Nucleus accumbens (tissue), 56 donors: ENCODE measurements at places on chromosomes 7 and 10.

GRCh38 chr7:7720193-7720592 lies 1.8 kb upstream of the RPA3 start:
- DNase-seq: no peak

- no peak for DNase-seq
Observed at GRCh38 chr7:2959828-2960599, 83.7 kb downstream of the CARD11 start.

DNA sequence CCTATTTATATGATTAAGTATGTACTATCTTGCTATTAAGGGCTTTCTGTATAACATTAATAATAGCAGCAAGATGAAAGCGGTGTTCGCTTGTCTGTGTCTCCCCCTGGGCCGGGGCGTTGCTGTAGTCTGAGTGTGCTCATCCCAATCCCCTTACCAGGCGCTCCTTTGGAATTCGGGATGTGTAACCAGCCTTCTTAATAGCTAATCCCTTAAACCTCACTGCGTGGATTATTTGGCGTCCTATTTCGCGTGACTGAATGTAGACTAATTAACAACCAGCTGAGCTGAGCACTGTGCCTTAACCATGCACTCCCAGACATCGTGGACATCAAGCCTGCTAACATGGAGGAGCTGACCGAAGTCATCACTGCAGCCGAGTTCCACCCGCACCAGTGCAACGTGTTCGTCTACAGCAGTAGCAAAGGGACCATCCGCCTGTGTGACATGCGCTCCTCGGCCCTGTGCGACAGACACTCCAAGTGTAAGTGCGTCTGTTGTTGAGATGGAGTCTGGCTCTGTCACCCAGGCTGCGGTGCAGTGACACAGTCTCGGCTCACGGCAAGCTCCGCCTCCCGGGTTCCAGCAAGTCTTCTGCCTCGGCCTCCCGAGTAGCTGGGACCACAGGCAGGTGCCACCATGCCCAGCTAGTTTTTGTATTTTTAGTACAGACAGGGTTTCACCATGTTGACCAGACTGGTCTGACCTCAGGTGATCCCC lies 36.6 kb downstream of the BNIP3 start:
- DNase-seq: no peak

DNA sequence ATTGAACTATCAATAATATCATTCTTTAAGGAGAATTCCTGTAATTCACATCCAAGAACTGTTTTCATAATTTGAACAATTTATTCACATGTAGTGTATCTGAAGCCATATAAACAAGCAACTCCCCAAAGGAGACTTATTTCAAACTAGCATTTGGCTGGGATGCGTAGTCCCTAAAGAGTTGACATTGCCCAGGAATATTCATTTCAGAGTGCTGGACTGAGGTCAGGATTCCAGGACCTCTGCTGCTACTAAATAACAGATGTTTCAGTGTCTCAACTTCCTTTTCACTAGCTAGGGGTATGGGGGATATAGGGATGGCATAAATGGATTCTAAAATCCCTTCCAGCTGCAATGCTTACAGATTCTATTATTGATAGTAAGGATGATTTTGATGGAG lies 177.0 kb downstream of the TSPAN12 start:
- DNase-seq: no peak

DNA sequence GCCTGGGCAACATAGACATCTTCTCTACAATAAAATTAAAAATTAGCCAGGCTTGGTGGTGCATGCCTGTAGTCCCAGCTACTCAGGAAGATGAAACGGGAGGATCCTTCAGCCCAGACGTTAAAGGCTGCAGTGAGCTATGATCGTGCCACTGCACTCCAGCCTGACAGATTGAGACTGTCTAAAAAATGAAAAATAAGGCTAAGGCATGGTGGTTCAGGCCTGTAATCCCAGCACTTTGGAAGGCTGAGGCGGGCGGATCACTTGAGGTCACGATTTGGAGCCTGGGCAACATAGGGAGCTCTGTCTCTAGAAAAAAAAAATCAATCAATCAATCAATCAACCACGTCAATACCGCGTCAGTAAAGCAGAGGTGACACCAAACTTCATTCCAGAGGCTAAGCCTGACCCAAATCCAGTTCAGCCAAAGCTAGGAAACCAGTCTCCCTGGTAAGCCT lies 31.1 kb downstream of the MRPS24 start:
- DNase-seq: no peak

- DNase-seq: no peak
Observed at GRCh38 chr10:129472696-129473555, 5.9 kb downstream of the MGMT start.

- DNase-seq: no peak
Observed at GRCh38 chr7:155948845-155949244, 136.6 kb upstream of the SHH start.

DNA sequence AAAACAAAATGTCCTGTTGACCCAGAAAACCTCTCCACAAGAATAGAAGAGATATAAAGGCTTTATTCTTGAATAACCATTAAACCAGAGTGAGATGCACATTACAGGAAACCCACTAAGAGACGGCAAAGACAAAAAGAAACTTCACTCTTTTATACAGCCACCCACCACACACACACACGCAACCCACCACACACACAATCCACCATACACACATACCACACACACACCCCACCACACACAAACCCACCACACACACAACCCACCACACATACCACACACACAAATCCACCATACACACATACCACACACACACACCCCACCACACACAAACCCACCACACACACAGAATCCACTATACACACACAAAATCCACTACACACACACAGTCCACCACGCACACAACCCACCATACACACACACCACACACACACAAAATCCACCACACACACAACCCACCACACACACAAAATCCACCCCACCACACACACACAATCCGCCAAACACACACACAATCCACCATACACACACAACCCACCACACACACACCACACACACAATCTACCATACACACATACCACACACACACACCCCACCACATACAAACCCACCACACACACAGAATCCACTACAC lies 9.5 kb upstream of the REPIN1 start:
- DNase-seq: no peak

DNA sequence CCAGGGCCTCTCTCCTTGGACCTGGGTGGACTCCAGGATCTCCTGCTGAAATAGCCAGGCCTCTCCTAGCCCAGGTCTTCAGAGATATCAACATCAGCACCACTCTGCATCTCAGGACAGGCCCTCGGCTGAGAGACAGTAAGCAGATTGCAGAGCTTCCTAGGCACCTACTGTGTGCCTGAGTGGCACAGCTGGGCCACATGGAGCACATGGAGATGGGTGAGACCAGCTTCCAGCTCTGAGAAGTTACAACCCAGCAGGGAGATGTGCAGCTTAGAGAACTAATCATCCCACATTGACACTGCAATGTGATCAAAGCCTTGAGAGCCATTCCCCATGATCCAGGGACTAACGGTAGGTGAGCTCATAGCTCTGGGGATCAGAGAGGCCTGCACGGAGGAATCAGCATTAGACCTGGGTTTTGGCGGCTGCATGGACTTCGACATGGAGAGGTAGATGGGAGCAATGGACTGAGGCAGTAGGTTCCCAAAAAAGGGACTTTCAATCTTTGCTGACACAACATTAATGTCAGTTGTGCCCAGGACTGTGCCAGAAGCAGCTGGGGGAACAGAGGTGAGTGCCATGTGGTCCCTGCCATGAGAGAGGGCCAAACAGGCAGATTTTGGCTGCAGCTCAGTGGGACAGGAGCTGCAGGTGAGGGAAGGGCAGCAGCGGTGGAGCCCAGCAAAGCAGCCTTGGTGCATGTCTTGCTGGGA lies 76.0 kb upstream of the LEP start:
- DNase-seq: no peak

DNA sequence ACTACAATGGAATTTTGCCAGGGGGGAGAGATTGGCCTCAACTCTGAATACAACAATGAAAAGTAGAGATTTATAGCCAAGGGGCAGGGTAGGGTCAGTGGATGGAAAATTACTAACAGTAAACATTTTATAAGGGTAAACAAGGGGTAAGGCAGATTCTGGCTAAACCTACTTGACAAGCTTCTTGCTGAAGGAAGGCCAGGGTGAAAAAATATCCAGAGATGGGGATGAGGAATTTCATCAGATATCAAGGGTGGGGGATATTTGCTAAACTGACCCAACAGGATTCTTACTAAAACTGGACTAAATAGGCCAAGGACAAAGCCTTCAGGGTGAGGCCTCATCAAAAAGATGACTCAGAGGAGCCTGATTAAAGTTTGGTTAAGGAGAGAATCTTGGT lies 156.3 kb downstream of the RTKN2 start:
- DNase-seq: no peak

- no peak for DNase-seq
Observed at GRCh38 chr7:32221056-32221455, 150.8 kb upstream of the PDE1C start.

GRCh38 chr10:72375173-72375572 lies 20.5 kb upstream of the DNAJB12 start:
- peak; percentile 12 for DNase-seq

DNA sequence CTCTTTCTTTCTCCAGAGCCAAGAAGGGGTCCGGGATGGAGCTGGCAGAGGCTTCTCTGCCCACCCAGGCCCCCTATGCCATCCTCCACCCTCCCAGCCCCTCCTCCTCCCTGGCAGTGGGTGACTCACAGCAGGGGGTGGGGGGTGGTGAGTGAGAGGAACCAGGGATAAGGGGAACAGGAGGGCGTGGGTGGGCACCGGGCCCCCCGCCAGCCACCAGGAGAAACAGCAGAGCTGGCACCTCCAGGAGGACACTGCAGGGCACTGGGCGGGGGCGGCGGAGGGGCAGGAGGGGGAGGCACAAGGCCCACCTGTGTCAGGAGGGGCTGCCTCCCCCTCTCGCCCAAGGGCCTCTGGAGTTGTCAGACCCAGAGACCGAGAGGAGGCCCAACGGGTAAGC lies 56.0 kb downstream of the CAMK2B start:
- DNase-seq: no peak
